ENCODE measurements at places on chromosomes 13 and 19.

DNA sequence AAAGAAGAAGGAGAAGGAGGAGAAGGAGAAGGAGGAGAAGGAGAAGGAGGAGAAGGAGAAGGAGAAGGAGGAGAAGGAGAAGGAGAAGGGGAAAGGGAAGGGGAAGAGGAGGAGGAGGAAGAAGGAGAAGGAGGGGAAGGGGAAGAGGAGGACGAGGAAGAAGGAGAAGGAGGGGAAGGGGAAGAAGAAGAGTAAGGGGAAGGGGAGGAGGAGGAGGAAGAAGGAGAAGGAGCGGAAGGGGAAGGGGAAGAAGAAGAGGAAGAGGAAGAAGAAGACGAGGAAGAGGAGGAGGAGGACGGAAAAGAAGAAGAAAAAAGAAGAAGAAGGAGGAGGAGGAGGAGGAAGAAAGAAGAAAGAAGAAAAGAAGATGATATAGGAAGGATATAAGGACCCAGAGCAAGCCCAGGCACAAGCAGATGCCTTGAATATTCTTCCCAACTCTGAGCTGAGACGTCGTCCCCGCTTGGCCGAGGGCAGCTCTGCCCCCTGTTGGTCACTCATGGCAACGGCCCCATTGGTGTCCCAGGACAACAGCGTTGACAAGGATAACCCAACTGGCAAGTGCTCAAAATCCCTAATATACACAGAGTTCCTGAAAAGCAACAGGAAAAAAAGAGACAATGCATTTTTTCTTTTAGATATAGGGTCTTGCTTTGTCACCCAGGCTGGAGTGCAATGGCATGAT lies 30.6 kb upstream of the IGSF23 start:
- no peak for DNase-seq

- DNase-seq, result no peak
These were observed 20.6 kb downstream of the GRIN2D start for GRCh38 chr19:48413879-48414587.

DNA sequence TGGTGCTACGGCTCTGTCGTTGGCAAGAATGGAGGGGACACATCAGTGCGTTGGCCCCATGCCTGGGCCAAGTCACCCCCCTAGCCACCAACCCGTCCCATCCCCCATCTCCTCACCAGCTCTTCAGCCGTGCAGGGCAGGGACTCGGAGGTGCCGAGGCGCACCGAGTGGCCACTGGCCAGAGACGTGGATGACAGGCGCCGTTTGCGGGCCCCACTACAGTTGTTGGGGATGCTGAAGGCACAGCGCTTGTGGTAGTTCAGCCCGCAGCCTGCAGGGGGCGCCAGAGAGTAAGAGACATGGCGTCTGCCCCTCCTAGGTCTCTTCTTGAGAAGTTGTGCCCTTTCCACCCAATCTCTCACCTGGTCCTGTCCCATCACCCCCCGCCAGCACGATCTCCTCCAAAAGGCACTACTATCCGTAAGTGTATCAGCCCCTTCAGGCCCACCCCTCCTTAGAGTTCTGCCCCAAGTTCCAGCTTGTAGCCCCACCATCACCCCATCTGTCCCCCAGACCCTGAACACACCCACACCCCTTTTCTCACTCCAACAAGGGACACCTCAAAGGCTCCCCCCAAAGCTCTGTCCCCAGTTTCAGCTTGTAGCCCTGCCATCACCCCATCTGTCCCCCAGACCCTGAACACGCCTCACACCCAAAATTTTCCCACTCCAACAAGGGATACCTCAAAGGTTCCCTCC lies 12.4 kb downstream of the PRKD2 start:
- DNase-seq, result peak; percentile 85

DNA sequence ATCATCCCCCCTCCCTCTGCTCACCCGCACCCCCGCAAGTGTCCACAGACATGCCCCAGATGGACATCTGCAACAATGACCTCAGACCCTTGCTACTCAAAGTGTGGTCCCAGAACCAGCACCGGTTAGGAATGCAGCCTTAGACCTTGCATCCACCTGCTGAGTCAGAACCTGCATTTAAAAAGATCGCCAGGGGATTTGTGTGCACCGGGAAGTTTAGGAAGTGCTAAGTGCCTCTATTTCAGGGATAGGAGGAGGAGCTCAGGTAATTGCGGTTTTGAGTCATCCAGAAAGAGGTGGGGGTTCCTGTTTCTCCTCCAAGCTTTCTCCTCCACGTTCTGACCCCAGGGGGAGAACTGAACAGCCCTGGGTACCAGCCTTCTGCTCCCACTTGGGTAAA lies 46.2 kb downstream of the CACNA1A start:
- no peak for DNase-seq

DNA sequence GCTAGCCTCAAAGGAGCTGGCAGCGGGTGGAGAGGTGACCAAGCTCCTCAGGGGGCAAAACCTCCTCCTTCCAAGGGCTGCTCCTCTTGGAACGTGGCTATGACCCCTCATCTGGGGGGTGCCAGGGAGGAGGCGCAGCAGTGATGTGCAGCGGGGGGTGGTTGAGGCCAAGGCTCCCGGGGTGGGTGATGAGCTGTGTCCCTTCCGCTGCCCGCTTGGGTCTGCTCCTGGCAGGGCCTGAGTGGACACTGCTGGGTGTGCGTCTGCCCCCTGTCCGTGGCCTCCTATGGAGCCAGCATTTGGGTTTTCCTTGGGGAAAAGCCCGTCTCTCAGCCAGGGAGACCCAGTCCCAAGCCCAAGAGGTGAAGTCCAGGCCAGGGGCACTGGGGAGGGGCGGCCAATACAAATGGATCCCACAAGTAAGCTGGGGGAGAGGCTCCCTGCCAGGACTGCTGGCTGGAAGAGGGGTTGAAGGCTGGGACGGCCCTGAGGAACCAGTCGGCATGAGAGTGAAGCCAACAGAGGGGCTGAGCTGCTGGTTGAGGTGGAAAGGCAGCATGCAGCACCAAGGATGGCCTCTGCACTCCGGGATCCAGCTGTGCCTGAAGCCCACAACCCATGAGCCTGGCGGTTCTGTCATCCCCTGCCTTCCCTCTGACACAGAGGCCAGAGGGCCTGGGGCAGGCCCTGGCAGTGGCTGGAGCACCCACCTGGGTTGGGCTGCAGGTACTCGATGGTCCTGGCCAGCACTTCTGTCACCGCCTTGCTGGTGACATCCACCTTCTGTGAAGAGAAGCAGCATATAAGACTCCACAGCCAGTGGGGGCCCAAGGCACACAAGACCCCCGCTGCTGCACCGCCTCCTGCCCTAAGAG lies 22.7 kb downstream of the MPND start:
- DNase-seq, result no peak

DNA sequence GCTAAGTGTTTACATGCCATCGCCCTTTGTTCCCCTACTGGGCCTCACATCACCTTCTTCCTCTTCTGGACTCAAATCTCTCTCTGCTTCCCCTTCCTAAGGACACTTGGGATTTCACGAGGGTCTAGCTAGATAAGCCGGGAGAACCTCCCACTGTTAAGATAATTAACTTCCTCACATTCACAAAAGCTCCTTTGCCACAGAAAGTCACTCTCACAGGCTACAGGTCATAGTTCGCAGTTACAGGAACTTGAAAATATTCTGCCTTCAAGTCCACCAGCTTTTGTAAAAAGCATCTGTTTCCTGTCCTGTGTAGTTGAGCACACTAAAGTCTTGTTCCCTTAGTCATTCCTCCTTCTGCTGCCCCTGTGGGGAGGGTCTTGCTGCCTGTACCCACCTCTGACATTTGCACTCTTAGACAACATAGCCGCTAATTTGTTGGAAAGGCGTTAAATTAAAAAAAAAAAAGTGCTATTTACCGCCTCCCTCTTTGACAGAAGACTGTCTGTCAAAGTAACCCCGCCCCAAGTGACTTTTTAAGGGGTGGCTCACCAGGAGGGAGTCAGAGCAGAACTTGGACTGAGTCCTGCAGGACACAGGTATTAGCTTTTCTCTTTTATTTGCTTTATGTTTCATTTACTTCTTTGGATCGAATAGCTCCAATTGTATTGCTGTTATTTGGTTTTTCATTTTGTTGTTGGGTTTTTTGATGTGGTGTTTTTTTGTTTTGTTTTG lies 26.8 kb upstream of the CEACAM21 start:
- DNase-seq, result peak; percentile 42

DNA sequence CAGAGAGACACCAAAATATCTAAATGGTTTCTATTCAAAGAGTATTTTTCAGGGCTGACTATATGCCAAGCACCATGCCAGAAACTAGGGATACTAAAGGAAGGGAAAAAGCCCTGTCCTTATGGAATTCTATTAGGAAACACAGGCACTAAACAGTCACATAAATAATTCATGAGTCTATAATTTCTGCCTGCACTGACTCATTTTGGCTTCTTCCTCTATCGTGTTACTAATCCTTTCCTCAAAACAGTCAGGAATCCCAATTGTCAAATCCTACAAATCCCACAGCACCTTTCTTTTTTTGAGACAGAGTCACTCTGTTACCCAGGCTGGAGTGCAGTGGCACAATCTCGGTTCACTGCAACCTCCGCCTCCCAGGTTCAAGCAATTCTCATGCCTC lies 29.2 kb downstream of the XPO4 start:
- no peak for DNase-seq

DNA sequence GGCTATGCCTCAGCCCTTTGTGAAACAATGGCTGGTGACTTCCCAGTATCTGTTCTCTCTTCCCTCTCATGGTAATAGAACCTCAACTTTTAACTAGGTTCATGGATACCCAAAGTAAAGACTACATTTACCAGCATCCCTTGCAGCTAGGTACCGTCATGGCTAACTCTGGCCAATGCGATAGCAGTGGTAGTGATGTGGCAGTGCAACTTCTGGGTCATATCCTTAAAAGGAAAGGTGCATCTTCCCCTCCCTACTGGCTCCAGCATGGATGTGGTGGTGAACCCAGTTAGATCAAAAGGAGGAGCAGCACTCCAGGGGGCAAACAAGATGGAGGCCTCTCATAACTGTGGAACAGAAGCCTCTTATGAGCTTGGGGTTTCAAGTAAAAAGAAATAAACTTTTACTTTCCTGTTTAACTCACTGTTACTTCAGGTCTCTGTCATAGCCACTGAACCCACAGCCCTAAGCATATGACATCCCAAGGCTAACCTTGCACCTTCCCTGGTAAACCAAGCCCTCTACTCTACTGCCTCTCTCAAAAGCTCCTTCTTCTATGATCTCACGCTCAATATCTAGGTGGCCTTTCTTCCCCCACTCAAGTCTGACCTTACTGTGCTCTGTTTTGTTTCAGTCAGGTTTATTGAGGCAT lies 104.4 kb downstream of the DOCK9 start:
- DNase-seq, result no peak

- DNase-seq, result no peak
These were observed 237.4 kb downstream of the RGCC start for GRCh38 chr13:41694545-41695301.

- DNase-seq, result no peak
These were observed 741 bp downstream of the PLEKHF1 start for GRCh38 chr19:29665826-29666577.

GRCh38 chr13:110416131-110417025 lies 109.3 kb downstream of the COL4A2 start:
- DNase-seq, result no peak

DNA sequence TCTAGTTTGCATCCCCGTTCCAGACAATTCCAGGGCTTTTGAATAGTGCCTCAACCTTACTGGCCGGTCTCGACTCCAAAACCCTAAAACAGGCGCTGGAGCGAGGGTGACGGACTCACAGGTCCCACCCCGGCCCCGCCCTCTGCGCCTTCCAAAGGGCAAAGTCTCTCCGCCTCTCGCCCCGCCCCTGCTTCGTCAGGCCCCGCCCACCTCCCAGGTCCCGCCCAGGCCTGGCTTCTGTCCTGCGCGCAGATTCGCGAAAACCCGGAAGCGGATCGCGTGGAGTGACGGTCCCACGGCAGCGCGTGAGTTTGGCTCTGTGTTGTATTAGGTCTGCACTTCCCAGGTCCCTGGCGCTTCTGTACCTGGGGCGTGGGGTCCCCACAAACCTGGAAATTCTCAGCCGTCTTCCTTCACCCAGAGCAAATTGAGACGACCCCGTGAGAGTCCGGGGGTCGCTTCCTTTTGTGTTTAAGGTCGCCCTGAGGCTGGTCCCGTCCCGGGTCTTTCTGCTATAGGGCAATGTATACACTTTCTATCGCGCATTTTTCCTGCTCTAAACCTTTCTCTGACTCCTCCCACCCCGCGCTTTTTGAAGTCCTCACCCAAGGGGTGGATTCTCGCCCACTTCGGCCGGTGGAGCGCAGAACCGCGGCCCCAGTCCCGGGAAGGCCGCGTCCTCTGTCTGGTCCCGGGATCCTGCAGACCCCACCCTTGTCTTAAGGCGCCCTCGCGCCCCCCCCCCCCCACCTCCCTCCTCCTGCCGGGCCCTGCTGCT lies at the start of gene ZNF813:
TSS of gene ZNF813 (plus strand) at position 249 of the 778 bp plus-strand sequence. CDS start 16,090 bp downstream, outside the sequence.
- peak; percentile 97 for DNase-seq

DNA sequence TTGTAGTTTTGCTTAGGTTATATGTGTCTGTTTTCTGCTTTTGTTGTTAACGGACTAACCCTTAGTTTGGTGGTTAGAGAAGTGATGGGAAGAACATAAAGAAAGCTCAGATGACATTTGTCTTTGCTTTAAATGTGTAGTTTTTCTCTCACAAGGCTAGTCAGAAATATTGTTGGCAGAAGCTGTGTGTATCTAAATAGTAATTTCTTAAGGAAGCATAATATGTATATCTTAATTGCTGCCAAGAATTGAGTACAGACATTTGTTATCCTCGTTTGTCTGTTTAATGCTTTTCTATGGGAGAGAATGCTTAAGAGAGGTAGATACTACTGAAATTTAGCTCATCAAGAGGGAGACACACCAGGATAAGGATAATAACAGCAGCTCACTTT lies 2.7 kb downstream of the RGCC start:
- DNase-seq, result no peak

DNA sequence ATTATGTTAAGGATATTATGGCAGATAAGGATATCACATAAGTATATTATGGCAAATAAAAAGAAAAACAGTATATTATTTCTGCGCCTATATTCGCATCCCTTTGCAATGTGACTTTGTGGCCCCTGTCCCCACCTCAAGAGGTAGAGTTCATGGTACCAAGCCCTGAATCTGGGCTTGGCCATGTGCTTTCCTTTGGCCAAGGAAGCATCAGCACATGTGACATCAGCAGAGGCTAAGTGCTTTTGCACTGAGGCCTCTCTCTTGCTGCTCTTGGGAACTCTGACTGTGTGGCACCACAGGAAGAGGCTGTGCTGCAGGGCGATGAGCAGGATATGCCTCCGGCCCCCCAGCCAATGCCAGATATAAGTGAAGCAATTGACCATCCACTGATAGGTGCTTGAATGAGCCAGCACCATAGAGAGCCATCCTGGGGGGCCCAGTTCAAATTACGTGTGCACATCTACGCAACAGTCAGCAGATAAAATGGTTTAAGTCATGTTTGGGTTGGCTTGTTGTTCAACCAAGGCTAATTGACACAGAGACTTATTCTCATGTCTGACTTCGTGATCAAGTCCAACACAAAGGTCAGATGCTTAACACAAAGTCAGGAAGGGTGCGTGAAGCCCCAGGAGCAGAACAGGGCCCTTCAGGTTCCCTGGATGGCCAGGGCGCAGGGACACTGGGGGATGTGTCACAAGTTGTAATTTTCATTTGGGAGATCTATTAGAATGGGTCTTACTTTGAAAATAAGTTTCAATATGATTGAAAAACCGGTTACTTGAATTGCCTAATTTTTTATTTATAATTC lies 173.3 kb downstream of the COL4A1 start:
- DNase-seq, result no peak

- peak; percentile 67 for DNase-seq
These were observed 22.5 kb downstream of the IQCN start for GRCh38 chr19:18251587-18252369.

- DNase-seq, result no peak
These were observed 989 bp downstream of the ZNF766 start for GRCh38 chr19:52270266-52270885.

All from stimulated activated CD4-positive, alpha-beta T cell treated with anti-CD3 and anti-CD28 coated beads, Interleukin-15, amount 100 ng/mL, for 1 hour (primary cell).